ENCODE measurements at places on chromosomes 7 and 10. TPM values are rescaled to one million over a fixed set of nuclear protein-coding genes. Genes with fewer than 3 reads are reported as not detected.
A peak's percentile ranks its signal among the peaks of the same experiment; 100 is the strongest.

Gene FKBP6
- total RNA-seq, result not detected

Gene MSS51
- 2.9 TPM for total RNA-seq

Gene NODAL
- not detected for total RNA-seq

Gene ABCC2
- total RNA-seq, result 0.97 TPM

- no peak overlapping the region for H3K27ac ChIP-seq
- H3K27me3 ChIP-seq, result no peaks in the 10 kb centered on the region
Observed at GRCh38 chr7:44378744-44379143, 53.4 kb upstream of the CAMK2B start.

- H3K4me1 ChIP-seq, result no peaks in the 10 kb centered on the region
- DNase-seq, result no peak
- H3K27me3 ChIP-seq, result no peaks in the 10 kb centered on the region
- H3K27ac ChIP-seq, result no peak overlapping the region
- no peak overlapping the region for H3K4me3 ChIP-seq
Observed at GRCh38 chr10:65197935-65198334, 1676.7 kb downstream of the REEP3 start.

DNA sequence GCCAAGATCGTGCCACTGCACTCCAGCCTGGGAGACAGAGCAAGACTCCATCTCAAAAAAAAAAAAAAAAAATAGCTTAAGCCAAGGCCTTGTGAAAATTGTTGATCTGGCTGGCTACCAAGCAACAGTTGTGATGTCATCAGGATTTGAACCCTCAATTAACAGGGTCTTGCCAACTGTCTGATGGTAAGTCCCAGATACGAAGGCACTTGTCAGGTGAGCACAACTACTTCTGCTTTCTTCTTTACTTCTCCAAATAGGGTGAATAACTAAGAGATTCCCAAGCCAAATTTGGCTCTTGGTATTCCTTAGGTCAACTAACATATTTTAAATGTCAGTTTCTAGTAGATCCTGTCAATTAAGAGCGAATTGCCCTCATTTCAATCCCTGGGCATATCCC lies 47.4 kb downstream of the ANKRD61 start:
- H3K4me1 ChIP-seq, result peaks cover 11% of the 10 kb centered on the region
- H3K27me3 ChIP-seq, result no peaks in the 10 kb centered on the region
- H3K36me3 ChIP-seq, result no peaks in the 10 kb centered on the region
- no peak overlapping the region for H3K4me3 ChIP-seq

DNA sequence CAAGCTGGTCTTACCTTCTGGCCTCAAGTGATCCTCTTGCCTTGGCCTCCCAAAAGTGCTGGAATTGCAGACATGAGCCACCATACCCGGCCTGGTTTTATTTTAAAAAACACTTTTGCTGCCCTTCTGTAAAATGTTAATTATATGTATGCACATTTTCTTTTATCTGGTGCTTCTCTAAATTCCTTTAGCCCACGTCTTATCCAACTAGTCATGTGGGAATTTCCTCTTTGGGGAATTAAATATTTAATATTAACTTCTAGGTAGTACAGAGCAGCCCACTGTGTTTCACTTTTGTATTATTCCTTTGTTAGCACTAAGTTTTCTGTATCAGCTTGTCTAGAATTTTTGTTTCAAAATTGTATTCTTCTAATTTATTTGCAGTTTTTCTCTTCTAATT lies 181.7 kb upstream of the KAT6B start:
- H3K27me3 ChIP-seq, result no peaks in the 10 kb centered on the region
- peaks cover 17% of the 10 kb centered on the region for H3K36me3 ChIP-seq
- H3K4me1 ChIP-seq, result no peaks in the 10 kb centered on the region
- H3K4me3 ChIP-seq, result no peak overlapping the region
- DNase-seq, result no peak

- H3K27ac ChIP-seq, result no peak overlapping the region
- H3K4me1 ChIP-seq, result peaks cover 19% of the 10 kb centered on the region
- peaks cover 3% of the 10 kb centered on the region for H3K36me3 ChIP-seq
- H3K4me3 ChIP-seq, result no peak overlapping the region
Observed at GRCh38 chr7:128045766-128046165, 14.5 kb upstream of the LRRC4 start.

GRCh38 chr10:4076983-4077382 lies 292.0 kb upstream of the KLF6 start:
- H3K36me3 ChIP-seq, result peaks cover 18% of the 10 kb centered on the region
- no peak for DNase-seq
- H3K27me3 ChIP-seq, result no peaks in the 10 kb centered on the region
- H3K4me1 ChIP-seq, result peaks cover 56% of the 10 kb centered on the region
- H3K4me3 ChIP-seq, result no peak overlapping the region
- peak overlapping the region; percentile 45 for H3K27ac ChIP-seq

DNA sequence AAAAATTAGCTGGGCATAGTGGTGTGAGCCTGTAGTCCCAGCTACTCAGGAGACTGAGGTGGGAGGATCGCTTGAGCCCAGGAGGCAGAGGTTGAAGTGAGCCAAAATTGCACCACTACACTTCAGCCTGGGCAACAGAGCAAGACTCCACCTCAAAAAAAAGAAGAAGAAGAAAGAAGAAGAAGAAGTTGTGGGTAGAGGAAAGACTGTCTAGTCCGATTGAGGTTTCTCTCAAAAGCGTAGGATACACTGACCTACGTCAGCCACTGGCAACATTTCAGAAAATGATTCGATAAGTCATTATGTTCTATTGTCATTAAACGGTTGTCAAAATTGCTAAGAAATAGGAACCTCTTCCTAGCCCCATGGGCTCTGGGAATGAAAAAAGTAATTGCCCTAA lies 22.3 kb upstream of the RHBDD2 start:
- no peak overlapping the region for H3K4me3 ChIP-seq
- H3K27ac ChIP-seq, result no peak overlapping the region
- H3K36me3 ChIP-seq, result no peaks in the 10 kb centered on the region

DNA sequence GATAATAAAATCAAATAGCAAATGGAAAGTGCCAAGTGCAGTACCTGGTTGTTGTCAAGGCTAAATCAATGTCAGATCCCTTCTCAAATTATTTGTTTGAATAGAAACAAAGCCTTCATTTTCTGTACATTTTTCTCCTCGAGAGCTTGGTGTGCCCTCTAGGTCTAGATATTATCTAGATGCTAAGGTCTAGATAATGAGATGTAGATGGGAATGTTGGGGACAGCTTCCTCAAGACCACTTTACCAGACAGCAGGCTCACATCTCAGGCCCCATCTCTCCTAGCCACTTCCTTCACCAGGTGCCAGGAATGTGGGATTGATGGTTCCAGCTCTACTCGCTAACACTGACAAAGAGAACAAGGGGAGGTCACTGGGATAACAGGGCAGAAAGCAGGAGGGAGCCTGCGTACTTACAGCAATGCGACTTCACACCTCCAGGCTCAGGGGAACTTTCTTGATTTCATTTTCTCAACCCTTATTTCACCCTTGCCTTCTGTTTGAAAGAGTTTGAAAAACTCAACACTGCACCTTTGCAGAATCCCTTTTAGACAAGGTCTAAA lies 451.4 kb upstream of the VSTM2A start:
- no peaks in the 10 kb centered on the region for H3K27me3 ChIP-seq
- H3K36me3 ChIP-seq, result no peaks in the 10 kb centered on the region
- H3K27ac ChIP-seq, result no peak overlapping the region

DNA sequence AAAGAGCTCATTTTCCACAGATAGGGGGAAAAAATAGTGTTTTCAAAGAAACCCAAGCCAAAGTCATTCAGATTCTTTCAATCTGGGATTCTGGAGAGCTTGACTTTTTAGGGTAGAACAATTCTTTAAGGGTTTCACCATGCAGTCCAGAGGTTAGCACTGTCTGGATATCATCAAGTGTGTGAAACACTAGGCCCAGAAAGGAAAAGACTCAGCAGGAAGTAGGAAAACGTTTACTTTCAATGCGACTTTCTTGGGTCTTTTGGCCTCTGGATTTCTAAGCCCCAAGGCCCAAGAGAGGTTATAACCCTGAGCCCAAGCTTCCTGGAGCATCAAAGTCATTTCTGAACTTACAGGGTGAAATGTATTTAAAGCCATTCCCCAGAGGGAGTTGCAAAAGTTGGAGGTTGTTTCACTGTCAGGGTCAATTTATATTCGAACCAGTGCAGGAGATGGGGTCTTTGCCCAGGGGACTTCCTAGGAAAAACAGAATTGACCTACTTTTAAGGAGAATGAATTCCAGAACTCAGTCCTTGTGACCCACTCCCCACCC lies 158.0 kb downstream of the C7orf25 start:
- H3K27ac ChIP-seq, result no peak overlapping the region
- no peak for DNase-seq

DNA sequence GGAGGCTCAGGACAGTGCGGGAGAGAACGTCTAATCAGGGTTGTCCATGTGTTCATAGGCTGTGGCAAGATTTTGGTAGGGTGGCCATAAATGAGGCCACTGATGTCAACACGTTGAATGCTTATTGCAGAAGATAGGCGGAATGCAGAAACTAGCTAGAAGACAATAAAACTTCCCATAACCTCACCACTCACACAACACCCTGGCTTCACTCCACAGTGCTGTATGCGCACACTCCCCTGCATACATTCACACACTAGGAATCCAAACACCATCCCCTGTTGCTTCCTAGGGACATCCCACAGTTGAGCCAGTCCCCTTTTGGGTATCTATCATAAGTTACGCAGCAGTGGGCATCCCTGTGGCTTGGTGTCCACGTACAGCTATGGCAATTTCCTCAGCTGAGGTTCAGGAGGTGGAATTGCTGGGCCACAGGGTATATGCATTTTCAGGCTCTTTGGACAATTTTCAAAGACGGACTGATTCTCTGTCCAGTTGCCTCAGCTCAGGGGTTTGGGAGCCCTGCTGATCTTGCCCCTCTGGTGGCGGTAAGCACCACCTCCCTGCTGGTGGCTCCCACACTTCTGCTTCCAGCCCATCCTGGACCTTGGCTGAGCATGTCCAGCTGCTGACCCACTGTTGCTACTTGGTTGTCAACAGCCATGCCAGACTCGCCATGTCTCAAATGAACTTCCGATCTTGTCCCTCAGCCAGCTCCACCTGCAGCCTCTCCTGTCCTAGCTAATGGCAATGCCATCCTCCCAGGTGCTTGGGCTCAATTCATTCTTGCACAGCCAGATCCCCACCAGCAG lies 36.4 kb downstream of the CDH23 start:
- peaks cover 3% of the 10 kb centered on the region for H3K4me1 ChIP-seq
- H3K27ac ChIP-seq, result no peak overlapping the region
- no peaks in the 10 kb centered on the region for H3K27me3 ChIP-seq

DNA sequence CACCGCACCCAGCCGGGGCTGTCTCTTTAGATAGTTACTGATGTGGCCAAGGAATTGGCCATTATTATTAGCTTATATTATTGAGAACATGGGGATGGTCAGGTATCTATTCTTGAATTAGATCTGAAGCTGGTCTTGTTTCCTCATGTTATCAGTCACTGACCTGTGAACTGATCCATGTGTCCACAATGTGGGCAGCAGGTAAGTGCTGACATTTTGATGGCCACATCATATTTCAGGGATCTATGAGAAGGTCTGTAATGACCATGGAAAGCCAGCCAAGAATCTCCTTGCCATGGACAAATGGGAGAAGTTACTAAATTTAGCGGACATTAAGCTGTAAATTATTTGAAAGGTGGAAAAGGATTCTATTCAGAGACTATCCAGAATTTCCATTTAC lies 61.4 kb downstream of the GBF1 start:
- no peak overlapping the region for H3K27ac ChIP-seq
- H3K36me3 ChIP-seq, result peaks cover 17% of the 10 kb centered on the region
- peaks cover 22% of the 10 kb centered on the region for H3K4me1 ChIP-seq
- H3K27me3 ChIP-seq, result no peaks in the 10 kb centered on the region
- DNase-seq, result no peak

- no peaks in the 10 kb centered on the region for H3K36me3 ChIP-seq
- H3K27ac ChIP-seq, result no peak overlapping the region
- peaks cover 6% of the 10 kb centered on the region for H3K27me3 ChIP-seq
- peaks cover 12% of the 10 kb centered on the region for H3K4me1 ChIP-seq
- no peak for DNase-seq
- H3K4me3 ChIP-seq, result peak overlapping the region; percentile 10
Observed at GRCh38 chr10:26944261-26944882, 83.6 kb upstream of the ABI1 start.

DNA sequence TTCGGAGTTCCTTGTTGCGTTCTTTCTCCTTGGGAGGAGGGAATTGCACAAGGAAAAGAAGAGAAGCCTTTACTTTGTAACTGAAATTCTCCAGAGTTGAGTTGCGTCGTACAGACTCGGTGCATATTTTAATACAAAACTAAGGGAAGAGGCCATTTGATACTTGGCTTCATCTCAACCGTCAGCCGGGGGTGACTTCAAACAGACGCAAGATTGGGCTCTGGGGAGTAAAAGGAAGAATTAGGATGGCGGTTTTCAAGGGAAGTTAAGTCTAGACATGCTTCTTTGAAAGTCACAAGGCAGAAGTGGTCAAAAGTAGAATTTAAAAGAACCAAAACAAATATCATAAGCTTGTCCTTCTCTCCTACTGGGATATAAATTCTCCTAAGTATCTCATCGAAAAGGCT lies 1.6 kb downstream of the PRR15 start:
- DNase-seq, result no peak
- no peak overlapping the region for H3K27ac ChIP-seq
- peaks cover 28% of the 10 kb centered on the region for H3K4me1 ChIP-seq
- H3K27me3 ChIP-seq, result peaks cover 66% of the 10 kb centered on the region
- no peaks in the 10 kb centered on the region for H3K36me3 ChIP-seq
- peak overlapping the region; percentile 58 for H3K4me3 ChIP-seq

DNA sequence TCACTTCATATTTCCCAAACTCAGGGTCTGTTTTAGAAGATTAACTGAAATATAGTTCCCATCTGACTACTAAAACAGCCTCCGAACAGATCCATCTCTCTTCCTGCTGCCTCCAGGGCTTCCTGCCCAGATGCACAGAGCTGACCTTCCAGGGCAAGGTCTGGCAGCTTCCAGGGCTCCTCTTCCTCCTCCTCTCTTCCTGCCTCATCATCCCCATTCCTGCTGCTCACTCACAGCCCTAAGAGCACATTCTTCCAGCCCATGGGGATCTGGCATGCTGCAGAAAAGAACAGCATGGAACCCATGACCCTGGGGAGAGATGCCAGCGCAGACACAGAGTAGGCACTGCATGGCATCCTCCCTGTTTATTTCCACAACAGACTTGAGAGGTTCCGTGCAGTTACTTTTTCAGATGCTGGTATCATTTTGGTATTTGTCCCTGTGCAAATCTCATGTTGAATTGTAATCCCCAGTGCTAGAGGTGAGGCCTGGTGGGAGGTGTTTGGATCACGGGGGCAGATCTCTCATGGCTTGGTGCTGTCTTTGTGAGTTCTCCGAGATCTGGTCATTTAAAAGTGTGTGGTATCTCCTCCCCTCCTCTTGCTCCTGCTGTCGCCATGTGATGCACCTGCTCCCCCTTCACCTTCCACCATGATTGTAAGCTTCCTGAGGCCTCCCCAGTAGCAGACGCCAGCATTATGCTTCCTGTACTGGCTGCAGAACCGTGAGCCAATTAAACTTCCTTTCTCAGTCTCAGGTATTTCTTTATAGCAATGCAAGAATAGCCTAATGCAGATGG lies 4.4 kb downstream of the PKD1L1 start:
- H3K4me3 ChIP-seq, result no peak overlapping the region
- H3K36me3 ChIP-seq, result no peaks in the 10 kb centered on the region
- H3K27ac ChIP-seq, result no peak overlapping the region
- no peaks in the 10 kb centered on the region for H3K27me3 ChIP-seq
- DNase-seq, result no peak
- H3K4me1 ChIP-seq, result no peaks in the 10 kb centered on the region

Measured in activated CD8-positive, alpha-beta T cell treated with anti-CD3 and anti-CD28 coated beads, Interleukin-2, amount 10 ng/mL, durations not matched to agents 7 days and 5 days (primary cell).